ENCODE measurements at places on chromosomes 3 and 15. TPM values are rescaled to one million over a fixed set of nuclear protein-coding genes. Genes with fewer than 3 reads are reported as not detected.

ECT2 gene
- 5.1 TPM for total RNA-seq

GNAT1 gene
- total RNA-seq: not detected

TYRO3 gene
- 9.5 TPM for total RNA-seq

HTR3E gene
- total RNA-seq: not detected

DUOX2 gene
- 0.47 TPM for total RNA-seq

STRIT1 gene
- not detected for total RNA-seq

ACTC1 gene
- total RNA-seq: 6.6 TPM

ZBBX gene
- not detected for total RNA-seq

TTC21A gene
- 8.5 TPM for total RNA-seq

GRM7 gene
- 0.40 TPM for total RNA-seq

ROBO2 gene
- total RNA-seq: 0.27 TPM

GLDN gene
- 5.0 TPM for total RNA-seq

PCSK6 gene
- total RNA-seq: 23.2 TPM

CTXN2 gene
- total RNA-seq: not detected

LEKR1 gene
- total RNA-seq: 2.7 TPM

DNAH12 gene
- not detected for total RNA-seq

P2RY13 gene
- not detected for total RNA-seq

SYNPR gene
- total RNA-seq: not detected

FILIP1L gene
- 149 TPM for total RNA-seq

SLCO3A1 gene
- total RNA-seq: 10.1 TPM

HES1 gene
- total RNA-seq: 14.5 TPM

MELTF gene
- total RNA-seq: 11.5 TPM

FBXW12 gene
- total RNA-seq: not detected

PLA2G4B gene
- 3.3 TPM for total RNA-seq

PLOD2 gene
- total RNA-seq: 78.4 TPM

FBLN2 gene
- 131 TPM for total RNA-seq

MUC20 gene
- 5.0 TPM for total RNA-seq

VGLL3 gene
- total RNA-seq: 32.0 TPM

LINGO1 gene
- 0.87 TPM for total RNA-seq

CRABP1 gene
- not detected for total RNA-seq

INKA1 gene
- total RNA-seq: 2.7 TPM

GOLGA8M gene
- not detected for total RNA-seq

ALG1L2 gene
- total RNA-seq: not detected

QARS1 gene
- 196 TPM for total RNA-seq

SEMA7A gene
- 0.93 TPM for total RNA-seq

Data from gastroesophageal sphincter (tissue), 4 donors.